ENCODE measurements at places on chromosomes 2 and 18. TPM values are rescaled to one million over a fixed set of nuclear protein-coding genes. Genes with fewer than 3 reads are reported as not detected.

GRCh38 chr2:118903551-118904479 lies 38.2 kb upstream of the MARCO start:
- DNase-seq = no peak

- no peak for DNase-seq
Measured at GRCh38 chr2:154961676-154962075, 263.2 kb downstream of the KCNJ3 start.

DNA sequence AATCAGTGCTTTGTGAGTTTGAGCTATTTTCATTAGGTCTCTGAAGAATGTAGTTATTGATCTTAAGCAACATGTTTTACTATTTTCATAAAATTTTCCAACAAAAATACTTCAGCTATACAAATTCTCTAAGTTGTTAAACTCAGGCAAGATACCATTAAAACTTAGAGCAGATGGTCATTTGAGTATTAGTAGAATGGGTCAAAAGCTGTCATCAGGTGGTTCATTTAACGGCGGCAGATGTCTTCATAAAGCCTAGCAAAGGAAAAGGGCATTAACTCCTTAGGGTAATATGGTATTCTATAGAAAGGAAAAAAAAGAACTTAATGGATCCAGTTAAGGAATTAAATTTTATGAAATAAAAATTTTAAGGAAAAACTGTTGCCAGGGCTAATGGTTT lies 19.2 kb downstream of the MIB1 start:
- DNase-seq = no peak

DNA sequence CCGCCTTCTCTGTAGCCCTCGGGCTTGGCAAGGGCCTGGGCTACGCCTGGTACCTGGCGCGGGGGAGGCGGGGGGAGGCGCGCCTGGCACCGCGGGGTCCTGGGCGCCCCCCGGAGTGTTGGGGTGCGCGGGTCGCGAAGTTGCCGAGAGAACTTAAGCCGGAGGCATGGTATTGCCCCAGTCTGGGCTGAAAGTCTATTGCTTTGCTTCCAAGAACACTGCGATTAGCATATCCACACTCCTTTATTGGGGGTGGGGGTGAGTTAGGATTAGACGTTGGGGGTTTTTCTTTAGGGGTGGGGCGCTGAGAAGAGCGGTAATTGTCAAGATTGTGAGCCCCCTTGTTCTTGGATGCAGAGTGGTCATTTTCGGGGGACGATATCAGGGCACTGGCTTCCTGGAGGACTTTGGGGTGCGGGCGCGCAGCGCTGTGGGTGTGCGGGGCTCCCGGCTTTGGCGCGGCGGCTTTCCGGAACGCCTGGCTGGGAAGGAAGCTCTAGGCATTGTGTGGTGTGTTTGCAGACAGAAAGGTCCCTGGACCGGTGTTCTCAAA lies 798 bp downstream of the TANC1 start:
- DNase-seq = no peak

DNA sequence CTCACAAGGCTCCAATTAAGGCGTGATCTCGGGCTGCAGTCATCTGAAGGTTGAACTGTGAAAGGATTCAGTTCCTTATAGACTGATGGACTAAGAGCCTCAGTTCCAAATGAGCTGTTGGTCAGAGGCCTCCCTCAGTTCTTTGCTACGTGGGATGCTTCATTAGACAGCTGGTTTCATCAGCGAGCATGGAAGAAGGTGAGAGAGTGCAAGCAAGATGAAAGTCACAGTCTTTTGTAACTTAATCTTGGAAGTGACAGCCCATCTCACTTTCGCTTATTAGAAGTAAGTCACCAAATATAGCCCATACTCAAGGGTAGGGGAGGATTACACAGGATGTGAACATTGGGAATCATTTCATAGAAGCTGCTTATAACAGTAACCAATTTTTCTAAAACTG lies 26.8 kb downstream of the PPP1CB start:
- no peak for DNase-seq

GRCh38 chr2:43228321-43228751 lies 1.9 kb upstream of the ZFP36L2 start:
- DNase-seq = no peak

DNA sequence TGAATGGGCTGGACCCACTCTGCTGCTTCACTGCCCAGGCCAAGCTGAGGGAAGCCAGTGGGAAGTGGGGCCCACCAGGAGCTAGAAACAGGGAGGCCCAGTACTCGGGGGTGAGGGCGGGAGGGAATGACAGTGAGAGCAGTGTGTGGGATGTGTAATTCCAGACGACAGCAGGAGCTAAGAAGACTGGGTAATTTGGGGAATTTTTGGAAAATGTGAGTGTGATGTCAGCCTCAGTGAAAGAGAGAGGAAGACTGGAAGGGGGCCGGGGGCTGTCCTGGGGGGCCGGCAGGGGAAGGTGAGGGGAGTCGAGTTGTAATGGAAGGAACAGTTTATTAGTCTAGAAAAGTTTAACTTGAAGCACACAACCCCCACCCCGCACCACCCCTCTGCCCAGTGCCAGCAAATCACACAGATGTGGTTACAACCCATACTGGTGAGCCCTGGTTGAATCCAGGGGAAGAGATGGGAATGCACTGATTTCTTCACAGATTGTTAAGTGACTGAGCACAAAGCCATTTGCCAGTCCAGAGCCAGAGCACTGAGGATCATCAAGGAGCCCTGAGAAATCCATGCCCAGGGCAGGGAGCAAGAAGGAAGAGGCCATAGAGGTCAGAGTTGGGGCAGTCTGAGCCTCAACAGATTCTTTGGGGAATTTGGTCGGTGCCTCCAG lies 76.7 kb upstream of the PKDCC start:
- no peak for DNase-seq

DNA sequence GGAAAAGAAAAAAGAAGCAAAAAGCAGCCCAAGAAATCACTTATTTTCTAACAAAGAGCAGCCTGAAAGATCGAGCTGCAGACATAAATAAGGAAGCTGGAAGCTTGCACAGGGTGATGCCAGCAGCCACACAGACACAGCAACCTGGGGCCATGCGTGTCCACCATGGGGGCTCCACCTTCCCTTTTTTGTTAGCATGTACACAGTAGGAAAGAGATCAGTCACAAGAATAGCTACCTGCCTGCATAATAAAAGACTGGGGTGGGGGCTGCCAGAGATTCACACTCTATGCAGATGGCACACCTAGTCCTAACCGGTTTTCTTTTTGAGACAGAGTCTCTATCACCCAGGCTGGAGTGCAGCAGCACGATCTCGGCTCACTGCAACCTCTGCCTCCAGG lies 2.9 kb upstream of the CNOT11 start:
- no peak for DNase-seq

DNA sequence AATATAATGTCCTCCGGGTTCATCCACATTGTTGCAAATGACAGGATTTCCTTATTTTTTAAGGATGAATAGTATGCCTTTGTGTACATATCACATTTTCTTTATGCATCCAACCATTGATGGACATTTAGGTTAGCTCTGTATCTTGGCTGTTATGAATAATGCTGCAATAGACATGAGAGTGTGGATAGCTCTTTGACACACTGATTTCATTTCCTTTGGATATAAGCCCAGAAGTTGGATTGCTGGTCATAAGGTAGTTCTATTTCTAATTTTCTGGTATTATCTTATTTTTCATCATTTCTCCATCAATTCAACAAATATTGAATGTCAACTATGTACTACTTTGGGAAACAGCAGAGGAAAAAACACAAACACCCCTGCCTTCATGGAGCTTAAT lies 423.3 kb downstream of the MTX2 start:
- no peak for DNase-seq

- no peak for DNase-seq
Measured at GRCh38 chr18:44197832-44198611, 482.7 kb upstream of the SETBP1 start.

DNA sequence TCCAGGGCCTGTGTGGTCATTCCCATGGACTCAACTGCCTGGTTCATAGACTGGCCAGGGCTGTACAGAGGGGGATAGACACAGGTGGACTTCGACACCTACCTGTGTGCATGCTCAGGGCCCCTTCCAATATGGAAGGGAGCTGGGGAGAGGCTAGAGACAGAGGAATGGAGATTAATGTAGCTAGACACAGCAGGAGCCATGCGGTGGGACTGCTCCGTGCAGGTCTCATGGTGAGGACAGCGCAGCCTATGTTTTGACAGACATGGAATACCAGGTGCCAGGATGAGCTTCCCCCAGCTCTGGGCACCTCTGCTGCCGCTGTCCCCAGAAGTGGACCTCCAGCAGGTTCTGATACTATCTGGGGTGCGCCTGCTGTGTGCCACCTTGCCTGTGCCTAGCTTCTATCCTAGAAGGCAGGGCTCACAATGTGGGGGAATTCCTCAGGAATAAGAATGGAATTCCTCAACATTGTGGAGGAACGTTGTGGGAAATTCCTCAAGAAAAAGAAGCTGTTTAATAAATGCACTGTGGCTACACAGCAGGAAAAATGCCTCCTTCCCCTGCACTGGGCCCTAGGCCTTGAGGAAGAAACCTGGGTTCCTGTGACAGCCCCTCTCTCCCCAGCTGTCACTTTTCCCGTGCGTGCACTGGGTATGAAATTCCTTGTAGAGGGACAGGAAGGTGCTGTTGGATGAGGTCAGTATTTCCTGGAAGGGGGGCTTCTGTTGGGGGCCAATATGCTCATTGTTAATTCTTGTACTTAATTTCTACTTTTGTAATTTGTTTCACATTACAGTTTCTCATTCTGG lies 7.3 kb downstream of the IL1R1 start:
- peak; percentile 37 for DNase-seq

- no peak for DNase-seq
Measured at GRCh38 chr2:26861610-26862224, 13.8 kb downstream of the DPYSL5 start.

- no peak for DNase-seq
Measured at GRCh38 chr18:77086656-77087392, 45.8 kb downstream of the MBP start.

DNA sequence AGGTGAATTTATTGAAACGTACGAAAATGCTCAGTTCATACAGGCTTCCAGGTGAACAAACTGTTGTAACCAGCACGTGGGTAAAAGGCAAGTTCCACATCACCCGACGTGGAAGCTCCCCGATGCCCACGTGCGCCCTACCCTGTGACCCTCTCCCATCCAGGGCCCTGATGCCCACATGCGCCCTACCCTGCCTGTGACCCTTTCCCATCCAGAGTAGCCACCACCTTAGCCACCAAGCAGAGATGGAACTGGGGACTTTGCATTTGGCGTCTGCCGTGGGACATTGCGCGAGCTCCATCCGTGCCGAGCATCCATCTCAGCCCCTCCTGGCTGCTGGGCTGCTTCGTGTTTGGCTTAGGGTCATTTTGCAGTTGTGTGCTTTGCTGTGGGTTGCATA lies 37.5 kb downstream of the ANO7 start:
- no peak for DNase-seq

- DNase-seq = no peak
Measured at GRCh38 chr18:78634061-78634696, 345.4 kb upstream of the SALL3 start.

DNA sequence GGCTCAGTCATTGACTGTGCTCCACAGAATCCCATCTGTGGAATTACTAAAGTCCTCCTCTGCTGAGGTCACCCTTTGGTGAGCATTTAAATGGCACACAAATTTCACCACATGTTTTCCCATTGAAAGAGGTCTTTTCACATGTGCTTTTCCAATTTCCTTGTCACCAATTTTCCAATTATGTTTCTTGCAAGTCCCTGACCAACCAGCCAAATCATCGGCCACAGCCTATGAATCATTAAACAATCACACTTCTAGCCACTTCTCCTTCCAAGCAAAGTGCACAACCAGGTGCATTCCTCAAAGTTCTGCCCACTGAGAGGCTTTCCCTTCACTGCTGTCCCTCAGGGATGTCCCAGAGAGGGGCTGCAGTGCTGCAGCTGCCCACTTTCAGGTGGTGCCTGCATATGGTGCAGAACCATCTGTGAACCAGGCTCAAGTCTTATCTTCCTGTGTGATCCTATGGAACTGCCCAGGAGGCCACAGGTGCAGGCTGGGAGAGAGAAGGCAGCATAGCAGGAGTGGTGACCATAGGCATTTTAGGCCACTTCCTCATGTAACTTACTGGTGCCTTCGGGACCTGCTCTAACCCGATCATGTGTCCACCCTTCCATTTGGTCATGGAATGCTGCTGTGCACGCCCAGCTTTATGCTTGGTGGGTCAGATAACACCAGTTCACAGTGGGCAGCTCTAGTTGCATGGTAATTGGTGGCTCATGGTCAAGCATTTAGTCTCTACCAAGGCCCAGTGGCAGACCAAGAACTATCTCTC lies 153.0 kb downstream of the SEPTIN10 start:
- DNase-seq = no peak

ELOA2 gene
- total RNA-seq = not detected

TUBA4B gene
- not detected for total RNA-seq

SKA1 gene
- 71.5 TPM for total RNA-seq

NEB gene
- 0.03 TPM for total RNA-seq

AGXT gene
- total RNA-seq = not detected

GRHL1 gene
- total RNA-seq = 1.3 TPM

All from SJSA1 (cell line).